ENCODE measurements at places on chromosomes 6 and 20.

- DNase-seq: no peak
These were observed 171.6 kb downstream of the PLCB1 start for GRCh38 chr20:8303651-8304050.

- no peak for DNase-seq
These were observed 143.0 kb downstream of the TTLL2 start for GRCh38 chr6:167467793-167468431.

- no peak for DNase-seq
These were observed 474.6 kb downstream of the CBLN4 start for GRCh38 chr20:55530763-55531162.

- DNase-seq: no peak
These were observed 21.3 kb downstream of the SNAP25 start for GRCh38 chr20:10239954-10240353.

DNA sequence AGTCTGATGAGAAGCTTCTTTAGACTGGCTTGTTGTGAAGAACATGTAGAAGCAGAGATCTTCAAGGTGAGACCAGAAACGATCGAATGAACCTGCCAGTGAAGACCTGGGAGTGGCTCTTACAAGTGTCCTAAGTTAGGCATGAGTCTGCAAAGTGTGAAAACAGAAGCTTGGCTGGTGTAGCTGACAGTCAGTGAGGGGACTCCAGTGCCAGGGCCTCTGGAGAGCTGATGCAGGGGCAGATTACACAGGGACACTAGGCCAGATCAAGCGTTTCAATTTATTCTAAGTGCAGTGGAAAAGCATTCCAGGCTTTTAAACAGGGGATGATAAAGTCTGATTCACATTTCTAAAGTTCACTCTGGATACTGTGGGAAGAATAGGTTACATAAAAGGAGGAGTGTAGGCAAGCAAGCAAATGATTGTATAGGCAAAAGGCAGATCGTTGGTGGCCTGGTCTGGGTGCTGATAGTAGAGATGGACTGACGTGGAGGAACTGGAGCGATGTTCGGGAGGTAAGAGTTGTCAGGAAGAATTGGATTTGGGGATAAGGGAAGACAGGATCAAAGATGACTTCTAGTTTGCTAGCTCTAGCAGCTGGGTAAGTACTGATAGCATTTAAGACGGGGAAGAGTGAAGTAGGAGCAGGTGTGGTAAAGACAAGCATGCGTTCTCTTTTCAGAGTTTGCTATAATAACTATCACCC, 133.5 kb downstream of the MAN1A1 start:
- DNase-seq: no peak

DNA sequence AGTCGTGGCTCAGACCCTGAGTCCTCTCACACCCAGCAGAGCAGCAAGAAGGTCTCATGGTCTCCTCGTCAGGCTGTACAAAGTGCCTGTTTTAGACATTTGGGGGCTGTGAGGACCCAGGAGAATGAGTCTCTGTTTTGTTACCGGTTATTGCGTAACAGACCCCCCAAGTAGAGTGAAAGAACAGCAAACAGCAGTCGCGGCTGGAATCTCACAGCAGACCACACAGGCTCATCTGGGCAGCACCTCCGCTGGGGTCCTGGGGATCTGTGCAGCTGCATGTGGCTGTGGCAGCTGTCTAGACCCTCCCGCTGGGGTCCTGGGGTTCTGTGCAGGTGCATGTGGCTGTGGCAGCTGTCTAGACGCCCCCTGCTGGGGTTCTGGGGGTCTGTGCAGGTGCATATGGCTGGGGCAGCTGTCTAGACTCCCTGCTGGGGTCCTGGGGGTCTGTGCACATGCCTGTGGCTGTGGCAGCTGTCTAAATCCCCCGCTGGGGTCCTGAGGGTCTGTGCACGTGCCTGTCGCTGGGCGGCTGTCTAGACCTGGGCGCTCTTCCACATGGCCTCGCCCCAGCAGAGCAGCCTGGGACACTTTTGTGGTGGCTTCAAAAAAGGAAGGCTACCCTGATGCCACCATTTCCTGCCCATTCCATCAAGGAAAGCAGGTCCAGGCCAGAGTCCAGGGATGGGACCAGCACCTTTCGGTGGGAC, 24.7 kb downstream of the ENTPD6 start:
- DNase-seq: no peak

DNA sequence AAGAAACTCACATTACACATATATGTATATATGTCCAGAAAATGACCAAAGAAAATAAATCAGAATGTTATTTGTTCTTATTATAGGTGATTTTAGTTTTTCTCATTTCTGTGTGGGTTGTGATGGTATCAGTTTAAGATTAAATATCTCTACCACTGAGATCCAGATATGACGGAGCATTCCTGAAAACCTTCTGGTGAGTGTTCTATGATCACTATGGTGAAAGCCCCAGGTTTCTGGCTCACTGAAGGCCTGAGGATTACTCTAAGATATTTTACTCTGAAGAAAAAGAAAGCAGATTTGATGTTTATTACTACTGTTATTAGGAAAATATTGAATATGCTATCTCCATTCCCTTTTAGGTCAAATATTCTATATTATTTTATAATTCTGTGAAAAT, 62.8 kb upstream of the L3MBTL3 start:
- DNase-seq: no peak

GRCh38 chr20:10568032-10568431, 105.8 kb downstream of the JAG1 start:
- DNase-seq: no peak

DNA sequence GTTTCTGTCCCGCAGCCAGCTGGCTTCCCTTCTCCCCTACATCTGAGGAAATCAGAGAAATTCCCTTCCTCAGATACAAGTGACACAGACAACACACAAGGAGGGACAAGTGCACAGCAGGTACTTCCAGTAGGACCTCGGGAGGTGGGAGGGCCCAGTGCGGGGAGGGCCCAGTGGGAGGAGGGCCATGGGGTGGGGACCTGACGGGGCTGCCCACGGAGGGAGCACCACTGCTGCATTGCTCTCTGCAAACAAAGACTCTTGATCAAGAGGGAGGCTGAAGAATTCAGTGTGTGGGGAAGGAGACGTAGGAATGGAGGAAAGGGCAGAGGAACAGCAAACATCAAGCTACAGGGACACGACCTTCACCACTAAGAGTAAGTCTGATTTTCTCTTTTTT, 9.0 kb downstream of the TAP2 start:
- DNase-seq: no peak

DNA sequence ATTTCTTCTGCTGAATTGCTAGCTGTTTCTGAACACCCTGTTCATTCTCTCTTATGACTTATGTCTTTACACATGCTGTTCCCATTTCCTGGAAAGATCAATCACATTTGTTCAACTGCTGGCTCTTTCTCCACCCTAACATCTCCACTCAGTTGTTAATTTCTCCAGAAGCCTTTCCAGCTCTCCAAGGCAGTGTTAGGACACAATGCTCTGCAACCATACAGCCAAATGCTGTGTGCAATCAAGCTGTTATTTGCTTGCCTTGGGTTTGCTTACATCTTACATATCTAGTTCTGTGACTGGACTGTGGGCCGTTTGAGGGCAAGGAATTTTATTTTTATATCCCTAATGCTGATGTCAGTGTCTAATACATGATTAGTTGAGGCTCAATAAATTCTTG, 24.2 kb upstream of the CITED2 start:
- DNase-seq: no peak

DNA sequence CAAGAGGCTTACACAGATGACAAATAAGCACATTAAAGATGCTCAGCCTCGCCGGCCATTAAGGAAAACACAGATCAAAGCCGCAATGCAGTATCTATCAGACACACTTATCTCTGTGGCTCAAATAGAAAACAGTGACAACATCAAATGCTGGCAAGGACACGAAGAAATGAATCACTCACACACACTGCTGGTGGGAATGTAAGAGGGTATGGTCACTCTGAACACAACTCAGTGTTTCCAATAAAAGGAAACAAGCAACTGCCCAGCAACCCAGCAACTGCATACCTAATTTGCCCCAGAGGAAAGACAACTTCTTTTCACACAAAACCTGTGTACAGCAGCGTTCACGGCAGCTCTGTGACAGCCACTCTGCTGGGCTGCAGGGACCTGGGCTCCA, 155.8 kb downstream of the WDR27 start:
- no peak for DNase-seq

GRCh38 chr6:106844930-106845329, 129.6 kb downstream of the CD24 start:
- DNase-seq: no peak

- DNase-seq: no peak
These were observed 349.2 kb downstream of the MAFB start for GRCh38 chr20:40339661-40340449.

DNA sequence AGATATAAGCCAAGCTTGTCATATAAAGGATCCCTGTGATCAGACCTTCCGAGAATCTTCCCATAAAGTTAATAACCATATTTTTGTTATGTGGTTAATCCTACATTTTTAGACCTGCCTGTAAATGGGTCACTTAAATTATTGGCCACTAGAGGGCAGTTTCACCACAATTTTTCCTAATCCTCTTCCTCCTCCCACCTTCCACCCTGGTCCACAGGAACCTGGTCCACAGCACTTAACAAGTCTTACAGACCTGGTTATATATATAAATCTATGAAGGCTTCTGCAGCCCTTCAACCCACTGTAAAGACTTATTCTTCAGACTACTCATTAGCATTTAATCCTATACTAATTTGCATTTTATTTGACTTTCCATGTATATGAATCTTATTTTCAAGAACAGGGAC, 28.3 kb downstream of the MRS2 start:
- DNase-seq: no peak

DNA sequence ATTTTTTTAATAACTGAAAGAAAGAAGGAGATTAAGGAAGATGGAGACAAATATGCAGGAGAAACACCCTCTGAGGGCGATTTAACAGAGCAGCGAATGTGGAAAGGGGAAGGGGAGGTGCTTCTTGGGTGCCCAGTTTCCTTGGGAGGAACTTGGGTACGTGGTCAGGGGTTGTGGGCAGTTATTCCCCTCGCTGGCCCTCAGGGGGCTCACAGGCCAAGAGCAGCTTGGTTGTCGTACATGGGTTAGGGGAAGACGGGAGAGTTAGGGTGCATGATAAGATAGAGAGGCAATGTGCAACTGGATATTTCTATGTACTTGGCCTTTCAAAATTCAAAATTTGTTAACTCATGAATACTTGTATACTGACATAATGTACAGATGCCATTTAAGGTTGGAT, 7.0 kb upstream of the TUBB2A start:
- no peak for DNase-seq

DNA sequence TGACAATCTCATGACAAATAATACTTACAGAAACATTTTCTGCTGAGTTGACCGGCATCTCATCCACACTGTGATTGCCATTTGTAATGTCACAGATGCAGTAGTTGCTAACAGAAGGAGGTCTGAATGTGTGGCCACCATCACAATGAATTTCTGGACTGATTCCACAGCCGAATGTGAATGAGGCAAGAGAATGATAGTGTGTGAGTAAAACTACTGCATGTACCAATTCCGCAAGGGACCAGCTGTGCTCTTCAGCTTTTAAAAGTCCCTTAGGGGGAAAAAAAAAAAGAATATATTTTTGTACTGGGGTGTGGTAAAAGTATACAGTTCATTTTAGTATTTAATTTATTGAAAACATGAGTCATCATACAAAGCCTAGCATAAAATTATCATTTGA, 96.2 kb downstream of the SESN1 start:
- no peak for DNase-seq

DNA sequence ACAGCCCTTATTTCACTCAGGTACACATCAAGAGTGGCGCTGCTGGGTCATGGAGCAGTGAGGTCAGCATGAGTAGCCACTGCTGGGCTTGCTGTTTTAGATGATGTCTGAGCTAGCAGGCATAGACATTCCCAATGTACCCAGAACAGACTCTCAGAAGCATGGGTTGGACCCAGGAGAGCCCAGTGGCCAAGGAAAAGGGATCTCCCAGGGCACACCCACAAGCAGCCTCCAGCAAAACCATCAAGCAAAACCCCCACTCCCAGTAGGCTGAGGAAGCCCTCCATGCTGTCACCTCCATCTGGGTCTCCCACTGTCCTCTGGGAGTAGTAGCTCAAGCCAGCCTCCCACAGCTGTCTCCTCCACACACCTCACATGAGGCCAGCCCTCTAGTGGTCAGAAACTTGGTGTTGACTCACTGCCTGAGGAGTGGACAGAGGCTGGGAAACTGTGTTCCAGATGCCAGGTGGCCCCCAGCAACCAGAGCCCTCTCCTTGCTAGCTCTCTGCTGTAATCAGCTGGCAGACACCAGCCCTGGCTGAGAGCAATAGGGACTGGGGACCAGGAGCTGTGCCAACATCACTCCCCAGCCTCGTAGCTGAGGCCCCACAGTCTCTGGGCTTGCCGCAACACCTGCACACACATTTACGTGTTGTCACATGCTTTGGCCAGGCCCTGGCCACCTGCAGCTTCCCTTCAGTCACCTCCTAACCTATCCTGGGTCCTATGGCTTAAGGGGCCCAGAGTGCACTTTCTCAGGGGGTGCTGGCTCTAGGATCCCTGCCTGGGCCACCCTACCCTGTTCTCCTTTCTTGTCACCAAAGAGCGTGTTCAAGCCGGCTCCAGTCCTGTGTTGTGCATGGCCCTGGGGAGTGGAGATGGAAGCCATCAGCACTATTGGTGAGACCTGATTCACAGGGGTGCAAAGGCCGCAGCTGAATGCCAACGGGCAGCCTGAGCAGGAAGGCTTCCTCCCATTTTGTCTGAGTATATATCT, 1.9 kb upstream of the AP5S1 start:
- DNase-seq: no peak

DNA sequence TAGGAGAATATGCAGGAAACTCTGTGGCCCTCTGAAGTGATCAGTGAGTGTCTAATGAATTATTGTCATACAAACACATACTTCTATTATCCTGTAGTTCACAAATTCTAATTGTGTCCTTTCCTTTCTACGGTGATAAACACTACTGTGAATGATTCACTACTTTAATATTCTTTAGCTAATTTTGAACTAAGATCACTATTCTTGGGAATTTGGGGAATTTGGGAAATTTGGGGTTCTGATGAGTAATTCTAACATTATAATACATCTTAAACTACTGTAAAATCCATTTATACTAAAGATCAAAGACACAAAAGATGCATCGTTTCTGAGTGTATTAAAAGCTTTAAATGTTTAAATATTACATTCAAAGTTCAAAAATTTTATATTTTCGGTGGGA, 1287.2 kb upstream of the CITED2 start:
- no peak for DNase-seq

GRCh38 chr20:23315099-23315498, 35.5 kb upstream of the NXT1 start:
- no peak for DNase-seq

GRCh38 chr6:88006557-88006956, 41.1 kb upstream of the SPACA1 start:
- DNase-seq: no peak

- no peak for DNase-seq
These were observed 90.1 kb downstream of the ZNF217 start for GRCh38 chr20:53503517-53503919.

GRCh38 chr20:45998761-45999160, 9.9 kb upstream of the MMP9 start:
- no peak for DNase-seq

- no peak for DNase-seq
These were observed at the start of gene GUCA1A for GRCh38 chr6:42173101-42173500. TSS of gene GUCA1A (plus strand) at chr6:42173364. CDS start at chr6:42173614, 250 bp downstream.

GRCh38 chr6:117505311-117505710, 22.8 kb downstream of the DCBLD1 start:
- no peak for DNase-seq

GRCh38 chr6:31502586-31502985, 4.6 kb downstream of the MICB start:
- DNase-seq: no peak

- DNase-seq: no peak
These were observed 348.3 kb downstream of the DHX35 start for GRCh38 chr20:39310363-39310995.

Data from activated CD4-positive, alpha-beta T cell treated with anti-CD3 and anti-CD28 coated beads for 1 hour (primary cell).